Large intestine (tissue), 12 donors: ENCODE measurements at places on chromosomes 6 and 20. TPM values are rescaled to one million over a fixed set of nuclear protein-coding genes. Genes with fewer than 3 reads are reported as not detected.

DNA sequence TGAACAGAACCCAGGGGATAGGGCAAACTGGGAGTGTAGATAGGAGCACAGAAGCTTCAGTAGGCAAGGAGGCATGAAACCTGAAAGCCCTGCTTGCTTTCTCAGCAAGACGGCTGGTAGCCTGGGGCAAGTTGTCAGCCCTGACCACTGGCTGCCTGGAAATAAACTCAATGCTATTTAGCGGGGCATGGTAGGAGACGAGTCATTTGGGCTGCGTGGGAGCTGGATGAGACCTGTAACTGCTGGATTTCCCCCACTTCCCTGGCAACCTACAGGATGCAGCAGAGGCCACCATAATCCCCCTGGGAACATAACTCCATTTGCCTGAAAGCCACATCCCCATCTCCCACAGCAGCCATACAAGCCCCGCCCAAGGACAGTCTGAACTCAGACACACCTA, 332.6 kb upstream of the TBX18 start:
- H3K36me3 ChIP-seq: no peaks in the 10 kb centered on the region
- no peaks in the 10 kb centered on the region for H3K4me1 ChIP-seq
- H3K27me3 ChIP-seq: no peaks in the 10 kb centered on the region

- H3K27me3 ChIP-seq: no peaks in the 10 kb centered on the region
- no peak for DNase-seq
- no peak overlapping the region for H3K27ac ChIP-seq
- H3K4me3 ChIP-seq: no peak overlapping the region
- no peaks in the 10 kb centered on the region for H3K36me3 ChIP-seq
Measured at GRCh38 chr20:23258747-23259121, 91.9 kb upstream of the NXT1 start.

- no peak overlapping the region for H3K4me3 ChIP-seq
- H3K4me1 ChIP-seq: no peaks in the 10 kb centered on the region
- H3K27me3 ChIP-seq: no peaks in the 10 kb centered on the region
- H3K27ac ChIP-seq: no peak overlapping the region
Measured at GRCh38 chr6:65059568-65059967, 647.5 kb downstream of the EYS start.

DNA sequence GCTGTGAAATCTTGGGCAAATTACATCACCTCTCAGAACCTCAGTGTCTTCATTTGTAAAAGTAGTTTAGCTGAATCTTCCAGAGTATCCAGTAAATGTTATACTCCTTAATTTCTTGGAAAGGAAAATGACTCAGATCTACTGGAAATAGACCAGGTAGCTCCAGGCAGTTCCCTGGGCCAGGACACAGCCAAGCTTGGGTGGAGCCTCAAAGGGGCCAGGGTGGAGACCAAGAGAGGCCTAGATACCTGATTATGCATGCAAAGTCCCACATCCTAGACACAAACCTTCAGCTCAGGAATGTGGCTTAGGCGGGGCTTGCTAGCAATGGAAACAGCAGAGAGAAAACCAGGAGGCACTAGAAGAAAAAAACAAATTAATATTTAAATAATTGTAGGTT, 272.8 kb downstream of the MAFB start:
- H3K27me3 ChIP-seq: no peaks in the 10 kb centered on the region
- DNase-seq: no peak
- no peak overlapping the region for H3K27ac ChIP-seq
- H3K4me1 ChIP-seq: no peaks in the 10 kb centered on the region

DNA sequence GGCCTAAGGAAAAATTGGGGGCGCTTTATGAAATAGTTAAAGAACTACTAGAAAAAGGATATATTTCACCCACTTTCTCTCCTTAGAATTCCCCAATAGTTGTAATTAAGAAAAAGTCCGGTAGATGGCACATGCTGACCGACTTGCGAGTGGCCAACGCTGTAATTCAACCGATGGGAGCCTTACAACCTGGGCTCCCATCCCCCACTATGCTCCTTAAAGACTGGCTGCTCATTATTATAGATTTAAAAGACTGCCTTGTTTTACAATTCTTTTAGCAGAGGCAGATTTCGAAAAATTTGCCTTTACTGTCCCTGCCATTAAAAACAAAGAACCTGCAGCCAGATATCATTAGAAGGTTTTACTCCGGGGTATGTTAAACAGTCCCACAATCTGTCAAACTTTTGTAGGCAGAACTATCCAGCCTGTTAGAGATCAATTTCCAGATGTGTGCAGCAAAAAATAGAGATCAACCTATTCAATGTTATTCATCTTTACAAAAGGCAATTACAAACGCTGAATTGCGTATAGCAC, 58.5 kb upstream of the PRSS16 start:
- H3K36me3 ChIP-seq: no peaks in the 10 kb centered on the region
- no peaks in the 10 kb centered on the region for H3K27me3 ChIP-seq
- DNase-seq: peak; percentile 75
- H3K4me1 ChIP-seq: peaks cover 2% of the 10 kb centered on the region
- peak overlapping the region; percentile 48 for H3K27ac ChIP-seq

- no peak overlapping the region for H3K4me3 ChIP-seq
- no peaks in the 10 kb centered on the region for H3K36me3 ChIP-seq
- H3K27ac ChIP-seq: no peak overlapping the region
- no peak for DNase-seq
- H3K27me3 ChIP-seq: no peaks in the 10 kb centered on the region
Measured at GRCh38 chr6:76702187-76702586, 629.7 kb upstream of the IMPG1 start.

DNA sequence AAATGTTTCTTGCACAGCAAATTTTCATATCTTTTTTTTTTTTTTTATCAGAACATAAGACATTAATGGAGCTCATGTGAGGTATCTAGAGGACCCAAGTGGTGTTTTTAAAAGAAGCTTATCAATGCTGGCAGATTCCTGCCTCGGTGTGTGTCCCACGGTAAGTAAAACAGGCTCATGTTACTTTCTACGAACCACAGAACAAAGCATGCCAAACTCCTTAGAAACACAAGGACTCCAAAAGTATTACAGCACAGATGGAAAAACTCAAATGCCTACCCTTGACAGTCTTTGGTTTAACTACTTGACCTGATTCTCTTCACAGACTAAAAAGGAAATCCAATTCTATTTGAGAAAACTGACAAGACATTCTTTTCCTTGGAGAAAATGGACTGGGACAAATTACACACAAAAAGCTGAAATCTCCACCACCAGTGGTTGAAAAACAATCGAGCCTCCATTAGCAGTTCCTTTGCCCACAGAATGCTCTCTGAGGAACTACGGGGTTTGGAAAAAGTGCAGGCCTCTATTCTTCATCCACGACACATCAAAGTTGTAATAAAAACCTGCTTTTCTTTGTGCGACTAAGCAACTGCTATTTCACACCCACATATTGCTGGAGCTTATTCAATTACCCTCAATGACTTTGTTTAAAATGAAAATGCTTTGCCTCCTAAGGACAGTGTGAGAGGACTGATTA, 5.4 kb downstream of the METTL24 start:
- H3K27me3 ChIP-seq: peaks cover 13% of the 10 kb centered on the region
- H3K4me3 ChIP-seq: no peak overlapping the region
- no peak for DNase-seq
- H3K36me3 ChIP-seq: no peaks in the 10 kb centered on the region

- DNase-seq: peak; percentile 65
- H3K36me3 ChIP-seq: no peaks in the 10 kb centered on the region
- no peak overlapping the region for H3K4me3 ChIP-seq
- H3K27ac ChIP-seq: peak overlapping the region; percentile 29
- no peaks in the 10 kb centered on the region for H3K27me3 ChIP-seq
- H3K4me1 ChIP-seq: peaks cover 11% of the 10 kb centered on the region
Measured at GRCh38 chr6:21123507-21124436, 469.8 kb upstream of the SOX4 start.

DNA sequence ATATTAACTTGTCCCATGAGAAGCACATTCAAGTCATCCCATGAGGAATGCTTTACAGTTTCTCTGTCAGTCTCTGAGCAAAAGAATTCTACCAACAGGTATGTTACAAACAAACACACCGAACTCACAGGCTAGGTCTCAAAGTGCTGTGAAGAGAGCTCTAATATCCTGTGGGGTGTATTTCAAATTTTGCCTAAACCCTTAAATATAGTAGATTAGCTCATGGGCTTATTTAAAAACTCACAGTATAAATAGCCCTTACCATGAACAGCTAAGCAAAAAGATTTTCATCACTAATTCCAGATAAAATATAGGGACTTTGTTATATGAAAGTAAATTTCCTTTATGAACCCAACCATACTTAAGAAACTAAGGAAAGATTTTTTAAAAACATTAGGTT, 77.8 kb downstream of the FILIP1 start:
- no peaks in the 10 kb centered on the region for H3K36me3 ChIP-seq
- no peak overlapping the region for H3K4me3 ChIP-seq
- H3K27ac ChIP-seq: no peak overlapping the region
- no peaks in the 10 kb centered on the region for H3K27me3 ChIP-seq
- no peaks in the 10 kb centered on the region for H3K4me1 ChIP-seq
- DNase-seq: no peak

DNA sequence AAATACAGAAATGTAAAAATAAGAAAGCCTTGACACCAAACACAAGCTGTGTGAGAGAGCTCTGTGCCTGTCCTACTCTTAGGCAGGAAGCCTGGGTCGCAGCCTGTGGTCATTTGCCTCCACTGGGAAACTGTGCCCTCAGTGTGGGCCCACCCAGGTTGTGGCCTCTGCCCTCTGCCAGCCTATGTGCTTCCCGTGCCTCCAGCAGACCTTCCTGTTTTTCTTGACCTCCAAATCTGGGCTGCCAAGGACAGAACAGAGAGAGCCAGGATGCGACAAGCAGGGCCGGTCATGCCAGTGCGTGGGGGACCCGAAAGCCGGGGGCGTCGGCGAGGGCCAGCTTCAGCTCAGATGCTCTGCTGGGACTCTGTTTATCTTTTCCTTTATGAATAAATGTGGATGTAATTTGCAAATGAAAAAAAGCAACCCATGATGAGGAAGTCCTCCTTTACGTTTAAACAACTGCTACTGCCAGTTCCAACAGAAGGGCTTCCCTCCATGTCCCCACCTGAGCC, 189.2 kb upstream of the EXOC2 start:
- no peak overlapping the region for H3K27ac ChIP-seq
- no peaks in the 10 kb centered on the region for H3K36me3 ChIP-seq
- no peak for DNase-seq

DNA sequence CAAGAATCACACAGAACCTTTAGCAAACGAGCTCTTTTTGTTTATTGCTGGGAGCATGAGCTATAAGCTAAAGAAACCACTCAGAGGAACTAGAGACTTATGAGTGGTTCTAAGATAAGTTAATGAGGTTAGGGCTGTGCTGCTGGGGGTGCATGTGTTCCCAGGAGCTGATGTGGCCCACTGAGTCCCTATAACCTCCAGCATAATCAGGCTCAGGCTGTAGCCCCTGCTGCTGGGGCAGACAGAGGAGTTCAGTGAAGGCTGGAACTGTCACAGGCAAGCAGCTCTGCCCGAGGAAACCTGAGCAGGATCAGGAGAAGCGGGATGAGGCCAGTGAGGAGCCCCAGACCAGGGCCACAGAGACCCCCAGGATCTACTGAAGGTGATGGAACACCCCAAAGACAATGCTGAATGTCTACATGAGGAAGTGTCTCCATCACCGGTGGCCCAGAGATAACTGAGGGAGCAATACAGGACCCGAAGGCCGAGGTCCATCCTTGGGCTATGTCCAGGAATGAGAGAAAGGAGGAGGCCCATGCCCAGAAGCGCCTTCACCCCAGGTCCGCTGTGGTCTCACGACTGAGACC, 17.3 kb downstream of the TUBB2B start:
- H3K27me3 ChIP-seq: peaks cover 3% of the 10 kb centered on the region
- H3K4me1 ChIP-seq: peaks cover 2% of the 10 kb centered on the region
- no peak overlapping the region for H3K4me3 ChIP-seq

Gene GATA5
- 40.9 TPM for polyA plus RNA-seq

Gene MMUT
- polyA plus RNA-seq: 35.6 TPM

Gene TCP11
- 0.09 TPM for polyA plus RNA-seq

Gene KCNK5
- 31.4 TPM for polyA plus RNA-seq

Gene NDRG3
- 18.3 TPM for polyA plus RNA-seq

Gene UNC93A
- 36.4 TPM for polyA plus RNA-seq

Gene SLC22A7
- 1.2 TPM for polyA plus RNA-seq

Gene PSMA7
- polyA plus RNA-seq: 163 TPM

Gene IRAK1BP1
- 4.4 TPM for polyA plus RNA-seq
